Gastroesophageal sphincter (tissue), 4 donors: ENCODE measurements at places on chromosomes 12 and 14. TPM values are rescaled to one million over a fixed set of nuclear protein-coding genes. Genes with fewer than 3 reads are reported as not detected.

DNA sequence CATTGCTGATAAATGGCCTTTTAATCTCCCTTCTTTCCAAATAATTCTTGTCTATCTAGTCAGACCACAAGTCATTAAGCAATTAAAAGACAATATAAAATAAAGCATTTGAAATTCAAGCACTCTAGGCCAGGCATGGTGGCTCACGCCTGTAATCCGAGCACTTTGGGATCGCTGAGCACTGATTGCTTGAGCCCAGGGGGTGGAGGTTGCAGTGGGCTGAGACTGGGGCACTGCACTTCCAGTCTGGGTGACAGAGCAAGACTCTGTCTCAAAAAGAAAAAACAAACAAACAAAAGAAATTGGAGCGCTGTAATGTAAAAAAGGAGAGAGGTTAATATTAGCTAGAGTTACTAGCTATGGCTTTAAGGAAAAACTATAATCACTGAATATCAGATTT is 30.5 kb upstream of the CSRP2 start:
- no peak for ATAC-seq

DNA sequence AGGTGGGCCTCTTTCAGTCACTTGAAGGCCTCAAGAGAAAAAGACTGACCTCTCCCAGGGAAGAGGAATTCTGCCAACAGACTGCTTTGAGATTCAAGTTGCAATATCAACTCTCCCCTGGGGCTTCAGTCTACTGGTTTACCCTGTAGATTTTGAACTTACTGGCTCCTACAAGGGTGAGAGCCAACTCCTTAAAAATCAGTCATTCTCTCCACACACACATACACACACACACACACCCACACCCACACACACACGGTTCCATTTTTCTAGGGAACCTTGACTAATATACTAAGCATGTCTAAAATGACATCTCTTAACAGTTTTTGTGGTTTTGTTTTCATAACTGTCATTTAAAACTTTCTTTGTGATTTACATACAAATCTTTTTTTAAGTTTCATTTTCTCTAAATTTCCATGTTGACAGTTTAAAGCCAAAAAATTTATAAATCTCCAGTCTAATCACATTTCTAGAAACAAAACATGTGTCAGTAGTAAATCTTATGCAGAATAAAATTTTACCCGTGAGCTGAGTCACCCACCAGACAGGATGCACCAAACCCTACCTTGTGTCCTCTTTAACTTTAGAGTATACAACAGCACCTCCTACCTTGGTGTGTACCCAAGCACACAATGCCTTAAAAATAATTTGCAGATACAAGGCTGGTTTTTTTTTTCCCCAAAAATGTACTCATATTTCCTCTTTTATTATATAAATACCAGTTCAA is 394.6 kb downstream of the AEBP2 start:
- no peak for ATAC-seq

DNA sequence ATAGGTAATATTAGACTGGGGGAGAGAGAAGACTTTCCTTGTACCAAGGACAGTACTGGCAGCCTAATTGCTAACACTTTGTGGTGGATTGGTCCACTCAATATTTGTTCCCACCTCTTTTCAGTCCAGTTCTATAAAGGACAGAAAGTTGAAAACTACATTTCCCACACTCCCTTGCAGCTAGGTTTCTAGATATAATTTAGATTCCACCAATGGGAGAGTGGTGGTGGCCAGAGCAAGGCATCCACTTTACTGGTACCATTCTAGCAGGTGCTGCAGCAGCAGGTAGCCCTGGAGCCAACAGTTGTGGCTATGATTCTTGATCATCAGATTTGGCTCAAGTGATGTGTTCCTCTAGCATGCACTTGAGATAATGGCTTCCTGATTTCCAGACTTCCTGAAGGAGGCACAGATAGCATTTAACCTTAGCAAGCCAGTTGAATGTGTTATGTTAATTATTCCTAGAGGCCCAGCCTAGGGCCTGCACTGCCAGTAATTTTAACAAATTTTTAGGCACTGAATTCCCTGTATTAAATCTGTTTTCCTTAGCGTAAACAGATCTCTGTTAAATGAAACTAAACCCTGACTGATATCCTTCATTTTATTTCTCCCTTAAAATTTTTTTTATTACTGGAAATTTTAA is 24.4 kb downstream of the SLC38A1 start:
- ATAC-seq, result no peak

GRCh38 chr14:100156776-100157175 is 2.7 kb downstream of the DEGS2 start:
- ATAC-seq, result no peak

GRCh38 chr14:31196839-31197492 is 10.6 kb downstream of the HECTD1 start:
- ATAC-seq, result no peak

DNA sequence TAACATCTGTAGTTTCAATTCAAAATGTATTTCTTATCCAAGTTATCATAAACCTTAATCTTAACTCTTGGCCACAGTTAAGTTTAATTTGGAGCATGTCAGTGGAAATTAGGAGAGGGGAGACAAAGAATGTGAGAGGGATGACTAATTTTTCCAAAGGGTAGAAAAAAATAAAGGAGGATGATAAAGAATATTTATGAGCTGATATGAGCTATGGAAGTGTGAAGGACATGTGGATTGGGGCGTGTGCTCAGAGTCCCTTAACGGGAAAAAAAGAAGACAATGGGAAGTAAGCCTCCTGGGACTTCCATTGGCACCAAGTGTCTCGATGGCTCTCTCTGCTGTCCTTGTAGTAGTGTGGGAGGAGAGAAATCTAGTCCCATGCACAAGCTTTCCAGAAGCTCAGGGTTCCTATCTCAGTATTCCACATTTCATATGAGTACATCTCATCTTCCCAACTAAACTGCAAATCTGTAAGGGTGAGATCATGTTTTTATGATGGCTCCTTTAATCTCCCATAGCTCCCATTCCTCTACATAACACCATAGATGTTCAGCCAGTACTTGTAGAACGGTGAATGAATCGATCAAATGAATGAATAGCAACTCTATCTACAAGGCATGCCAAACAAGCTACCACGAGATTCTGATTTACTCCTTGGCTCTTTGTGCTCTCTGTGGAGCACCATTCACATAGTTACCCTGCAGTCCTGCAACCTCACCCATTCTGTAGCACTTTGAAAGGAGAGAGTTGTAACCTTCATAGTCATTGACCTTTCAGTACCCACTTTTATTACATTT is 27.4 kb downstream of the BCL2L14 start:
- ATAC-seq, result no peak

- ATAC-seq, result peak; percentile 22
These were observed 27.7 kb upstream of the TMED10 start for GRCh38 chr14:75204116-75204515.

DNA sequence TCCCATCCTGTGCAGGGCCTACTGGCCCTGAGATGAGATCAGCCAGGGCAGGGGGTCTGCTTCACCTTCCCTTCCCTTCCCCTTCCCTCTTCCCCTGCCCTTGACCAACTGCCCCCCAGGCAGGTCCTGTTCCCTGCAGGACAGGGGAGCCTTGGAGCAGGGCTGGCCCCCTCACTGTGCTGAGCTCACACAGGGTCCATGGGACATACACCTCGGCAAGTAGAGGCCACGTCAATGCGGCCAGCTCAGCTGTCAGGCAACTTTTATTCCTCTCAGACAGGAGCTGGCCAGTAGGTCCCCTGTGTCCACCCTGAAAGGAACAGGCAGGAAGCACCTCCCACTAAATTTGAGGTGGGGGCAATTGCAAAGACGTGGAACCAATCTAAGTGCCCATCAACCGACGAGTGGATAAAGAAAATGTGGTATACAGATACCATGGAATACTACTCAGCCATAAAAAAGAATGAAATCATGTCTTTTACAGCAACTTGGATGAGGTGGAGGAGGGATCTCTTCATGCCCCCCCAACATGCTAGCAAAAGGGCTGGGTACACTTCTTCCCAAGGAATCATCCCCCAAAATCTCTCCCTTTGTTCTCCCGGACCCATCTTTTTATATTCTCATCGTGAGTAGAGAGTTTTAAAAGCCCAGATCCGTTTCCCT is 148.7 kb downstream of the BCL11B start:
- ATAC-seq, result no peak

GRCh38 chr12:114393569-114393968 is 12.4 kb downstream of the TBX5 start:
- ATAC-seq, result no peak

The TMPRSS12 gene
- not detected for total RNA-seq

The PRR4 gene
- total RNA-seq, result 3.2 TPM

The COX14 gene
- 93.4 TPM for total RNA-seq

The CCDC92 gene
- total RNA-seq, result 74.3 TPM
